ENCODE measurements at places on chromosomes 13 and 19.

GRCh38 chr13:56393549-56393948, 747.2 kb upstream of the PRR20A start:
- DNase-seq, result no peak

DNA sequence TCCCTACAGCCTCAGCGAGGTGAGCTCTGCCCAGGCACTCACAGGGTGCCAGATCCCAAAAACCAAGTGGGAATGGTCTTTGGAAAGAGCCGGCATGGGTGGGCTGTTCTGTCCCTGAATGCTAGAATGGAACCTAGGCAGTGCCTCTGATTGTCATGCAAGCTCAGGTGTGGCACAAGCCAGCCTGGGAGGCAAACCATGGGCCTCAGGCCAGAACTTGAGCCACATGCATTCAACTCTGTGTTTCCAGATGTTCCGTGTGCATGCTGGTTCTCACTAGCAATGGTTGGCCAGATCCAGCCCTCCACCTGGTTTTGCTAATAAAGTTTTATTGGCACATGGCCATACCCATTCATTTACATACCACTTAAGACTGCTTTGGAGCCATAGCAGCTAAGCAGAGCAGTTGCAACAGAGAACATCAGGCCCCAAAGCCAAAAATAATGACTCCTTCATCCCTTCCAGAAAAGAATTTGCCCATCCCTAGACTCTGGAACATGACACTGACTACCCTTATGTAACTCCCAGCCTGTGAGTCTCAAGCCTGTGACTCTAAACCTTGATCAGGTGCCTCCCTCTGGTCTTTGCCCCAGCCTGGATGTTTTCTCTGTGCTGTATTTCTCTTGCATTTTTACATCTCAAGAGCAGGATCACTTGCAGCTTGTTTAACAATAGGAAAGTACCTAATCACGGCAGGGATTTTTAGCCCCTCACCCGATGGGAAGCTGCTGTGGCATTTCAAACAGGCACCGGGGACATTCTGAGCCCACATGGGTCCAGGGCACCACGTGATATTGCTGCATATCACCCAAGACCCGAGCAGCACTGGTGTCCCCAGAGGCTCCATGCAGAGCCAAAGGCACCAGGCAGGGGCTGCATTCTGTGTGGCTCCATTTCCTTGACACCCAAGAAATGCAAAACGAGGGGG, 55.4 kb upstream of the USE1 start:
- no peak for DNase-seq

- no peak for DNase-seq
Observed at GRCh38 chr13:112177450-112178288, 110.7 kb downstream of the SOX1 start.

- no peak for DNase-seq
Observed at GRCh38 chr13:46172531-46172991, 9.4 kb downstream of the LCP1 start.

GRCh38 chr19:40598121-40598917, 2.9 kb upstream of the LTBP4 start:
- DNase-seq, result no peak

DNA sequence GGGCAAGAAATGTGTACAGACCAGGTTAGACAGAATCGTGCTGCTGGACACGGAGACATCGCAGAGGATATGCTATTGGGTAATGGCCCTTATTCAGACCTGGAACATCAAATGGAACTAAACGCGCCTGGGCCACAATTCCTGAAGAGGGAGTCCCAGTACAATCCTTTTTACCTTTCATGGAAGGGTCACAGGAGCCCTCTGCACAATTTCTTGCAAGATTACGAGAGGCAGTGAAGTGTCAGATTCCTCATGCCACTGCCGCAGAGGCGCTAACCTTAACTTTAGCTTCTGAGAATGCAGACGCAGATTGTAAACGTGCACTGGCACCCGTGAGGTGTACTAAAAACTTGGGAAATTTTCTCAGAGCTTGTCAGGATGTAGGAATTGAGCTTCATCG, 18.1 kb downstream of the CLEC4M start:
- no peak for DNase-seq

GRCh38 chr19:1324806-1325567, 39.3 kb downstream of the EFNA2 start:
- no peak for DNase-seq

- no peak for DNase-seq
Observed at GRCh38 chr13:52852444-52852843, 4.0 kb upstream of the PCDH8 start.

- DNase-seq, result peak; percentile 98
Observed at GRCh38 chr13:30898678-30899241, 7.3 kb upstream of the MEDAG start.

- no peak for DNase-seq
Observed at GRCh38 chr19:9308091-9308770, 1.4 kb downstream of the ZNF699 start.

- DNase-seq, result no peak
Observed at GRCh38 chr13:41007744-41008128, 11.4 kb downstream of the ELF1 start.

- no peak for DNase-seq
Observed at GRCh38 chr19:38458991-38459390, 25.5 kb downstream of the RYR1 start.
